Activated CD4-positive, CD25-positive, alpha-beta regulatory T cell (primary cell): ENCODE measurements at places on chromosomes 7 and 10.
A peak's percentile ranks its signal among the peaks of the same experiment; 100 is the strongest.

- no peak for DNase-seq
These were observed 543.2 kb downstream of the PTPRN2 start for GRCh38 chr7:158044482-158044823.

- DNase-seq = no peak
These were observed 967 bp downstream of the ADARB2 start for GRCh38 chr10:1736144-1736971.

- no peak for DNase-seq
These were observed 56.9 kb upstream of the PPP1R3C start for GRCh38 chr10:91689731-91690168.

GRCh38 chr7:138001529-138002095, at the start of gene CREB3L2:
CREB3L2 (minus strand) TSS chr7:138002086; CDS start chr7:138001705, 381 bp downstream.
- DNase-seq = peak; percentile 40

- peak; percentile 20 for DNase-seq
These were observed 59.1 kb downstream of the STK32C start for GRCh38 chr10:132248455-132249225.

DNA sequence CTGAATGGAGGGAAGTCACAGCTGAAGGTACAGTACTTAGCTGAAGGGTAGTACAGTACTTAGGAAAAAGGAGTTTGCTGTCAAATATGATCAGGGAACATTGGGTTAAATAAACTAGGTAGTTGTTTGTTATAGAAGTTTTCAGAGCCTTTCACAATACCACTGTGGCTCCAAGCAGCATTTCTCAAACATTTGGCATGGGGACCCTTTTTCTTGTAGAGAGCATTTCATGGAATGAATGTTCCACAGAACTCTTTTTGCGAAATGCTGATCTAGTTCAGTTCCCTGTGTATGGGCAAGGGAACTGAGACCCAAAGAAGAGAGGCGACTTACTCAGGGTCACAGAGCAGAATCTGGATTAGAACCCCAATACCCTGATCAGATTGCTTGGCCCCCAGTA, 31.5 kb upstream of the DDX50 start:
- no peak for DNase-seq

- no peak for DNase-seq
These were observed 97.9 kb downstream of the PTEN start for GRCh38 chr10:87961314-87961713.

- no peak for DNase-seq
These were observed 269.1 kb downstream of the GATA3 start for GRCh38 chr10:8323428-8324054.

DNA sequence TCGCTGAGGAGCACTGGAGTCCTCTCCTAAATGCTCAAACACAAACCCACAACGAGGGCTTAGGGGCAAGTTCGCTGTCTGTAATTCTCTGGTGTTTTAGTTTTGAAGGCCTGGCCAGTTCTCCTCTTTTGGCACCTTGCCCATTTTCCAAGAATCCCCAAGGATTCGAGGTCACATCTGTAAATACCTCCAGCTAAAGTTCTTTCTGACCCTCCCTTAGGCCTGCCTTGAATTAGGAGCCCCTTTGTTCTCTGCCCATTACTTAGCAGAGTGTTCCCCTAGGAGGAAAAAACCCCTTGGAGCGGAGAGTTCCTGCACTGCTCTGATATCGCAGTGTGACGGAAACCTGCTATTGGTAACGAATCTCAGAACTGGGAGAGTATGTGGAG, 743 bp upstream of the PYROXD2 start:
- no peak for DNase-seq

- no peak for DNase-seq
These were observed 15.9 kb downstream of the FAM53B start for GRCh38 chr10:124728071-124728829.

- no peak for DNase-seq
These were observed 132.3 kb upstream of the PLXDC2 start for GRCh38 chr10:19683960-19684359.

DNA sequence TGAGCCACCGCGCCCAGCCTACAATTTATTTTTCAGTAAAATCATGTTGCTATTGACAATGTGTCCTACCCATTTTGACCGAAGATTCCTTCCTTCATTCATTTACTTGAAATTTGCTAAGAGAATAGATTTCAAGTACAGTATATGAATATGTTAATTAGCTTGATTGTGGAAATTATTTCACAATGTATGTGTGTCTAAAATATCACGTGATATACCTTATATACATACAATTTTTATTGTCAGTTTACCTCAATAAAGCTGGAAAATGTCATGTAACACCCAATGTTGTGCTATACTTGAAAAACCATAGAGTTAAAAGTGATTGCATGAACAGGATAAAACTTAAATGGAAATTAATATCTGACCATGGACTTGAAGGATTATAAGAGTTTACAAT, 521.7 kb upstream of the ANKRD30A start:
- DNase-seq = no peak

DNA sequence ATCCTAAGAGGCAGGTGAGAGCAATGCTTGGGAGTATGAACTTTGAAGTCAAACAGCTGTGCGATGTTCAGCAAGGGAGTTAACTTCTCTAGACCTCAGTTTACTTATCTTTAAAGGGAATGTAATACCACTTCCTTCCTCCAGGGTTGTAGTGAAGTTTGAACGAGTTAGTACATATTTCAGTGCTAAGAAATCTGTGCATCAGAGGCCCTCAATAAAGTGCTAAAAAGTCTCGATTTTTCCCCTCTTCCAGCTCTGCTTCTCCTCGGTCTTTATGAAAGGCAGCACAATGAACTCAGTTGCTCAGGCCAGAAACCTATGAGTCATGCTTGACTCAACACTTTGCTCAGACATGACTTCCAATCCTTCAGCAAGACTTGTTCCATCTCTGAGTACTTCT, 418.9 kb downstream of the MDFIC start:
- no peak for DNase-seq

- no peak for DNase-seq
These were observed 143.2 kb upstream of the MGMT start for GRCh38 chr10:129323879-129324278.

GRCh38 chr10:125989791-125990190, 93.4 kb downstream of the FANK1 start:
- no peak for DNase-seq

DNA sequence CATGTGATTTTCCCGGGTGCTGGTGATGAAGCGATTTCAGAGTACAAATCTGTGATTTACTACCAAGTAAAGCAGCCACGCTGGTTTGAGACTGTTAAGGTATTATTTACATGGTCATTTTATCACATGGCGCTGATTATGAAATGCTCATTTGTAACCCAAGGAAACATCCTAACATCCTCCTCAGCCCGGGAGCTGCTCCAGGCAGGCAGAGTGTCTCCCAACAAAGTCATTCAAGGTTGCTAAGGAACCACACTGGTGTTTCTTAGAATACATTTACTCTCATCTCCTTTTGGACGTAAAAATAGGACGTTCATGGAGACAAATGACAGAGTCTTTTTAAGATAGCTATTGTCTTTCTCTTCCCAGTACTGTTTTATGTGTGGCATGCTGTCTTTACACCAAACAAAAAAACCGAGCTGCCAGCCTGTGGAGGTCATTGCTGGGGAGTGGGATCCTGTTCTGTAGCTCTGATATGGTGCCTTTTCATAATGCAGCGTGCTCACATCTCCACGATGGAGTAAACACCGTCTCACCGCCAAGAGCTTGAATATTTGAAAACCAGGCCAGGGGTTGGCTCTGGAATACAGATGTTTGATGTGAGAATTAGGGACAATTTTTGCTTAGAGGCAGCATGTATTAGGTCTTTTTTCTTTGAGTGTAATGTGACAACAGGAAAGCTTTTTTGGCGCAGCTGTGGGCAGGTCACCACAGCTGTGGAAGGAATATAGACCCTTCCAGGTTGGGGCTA, 119.6 kb downstream of the DOCK1 start:
- no peak for DNase-seq

GRCh38 chr7:129990403-129991192, 37.8 kb upstream of the UBE2H start:
- DNase-seq = no peak

DNA sequence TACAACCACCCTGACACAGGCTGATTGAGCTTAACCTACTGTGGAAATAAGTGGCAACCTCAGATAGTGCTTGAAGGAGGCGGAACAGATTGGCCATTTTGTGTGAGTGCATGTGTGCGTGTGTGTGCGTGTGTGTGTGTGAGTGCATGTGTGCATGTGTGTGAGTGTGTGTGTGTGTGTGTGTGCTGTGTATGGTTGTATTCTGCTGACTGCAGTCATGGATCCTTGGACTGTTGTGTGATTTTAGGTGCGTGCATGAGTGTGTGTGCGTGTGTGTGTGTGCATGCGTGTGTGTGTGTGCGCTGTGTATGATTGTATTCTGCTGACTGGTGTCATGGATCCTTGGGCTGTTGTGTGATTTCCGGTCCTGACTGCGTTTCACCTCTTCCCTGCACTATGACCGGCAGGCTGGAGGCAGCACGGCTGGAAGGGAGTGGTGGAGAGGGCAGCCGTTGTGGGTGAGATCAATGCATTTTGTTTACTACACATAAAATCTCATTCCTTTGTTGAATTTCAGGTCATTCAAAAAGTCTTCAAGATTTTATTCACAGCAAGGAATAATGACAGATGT, 6.3 kb downstream of the IQCE start:
- no peak for DNase-seq

GRCh38 chr7:155871211-155871610, 58.9 kb upstream of the SHH start:
- DNase-seq = no peak

GRCh38 chr7:127652333-127653248, 597 bp downstream of the SND1 start:
- no peak for DNase-seq

GRCh38 chr7:158378978-158379377, 208.6 kb downstream of the PTPRN2 start:
- no peak for DNase-seq

DNA sequence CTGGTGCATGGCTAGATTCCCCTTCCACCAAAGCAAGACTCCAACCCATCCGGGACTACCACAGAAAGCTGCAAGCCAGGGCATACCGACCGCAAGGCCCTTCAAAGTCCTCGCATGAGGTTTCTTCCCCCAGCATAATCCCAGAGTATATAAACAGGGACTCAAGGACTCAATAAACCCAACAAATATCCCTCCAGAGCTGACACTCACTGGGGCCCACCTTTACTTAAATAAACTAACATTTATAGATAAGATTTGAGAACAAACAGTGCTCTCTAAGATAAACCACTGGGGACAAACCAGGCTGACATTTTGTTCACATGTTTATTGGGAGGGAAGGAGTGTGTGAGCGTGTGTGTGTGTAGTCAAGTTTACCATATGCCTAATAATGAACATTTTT, 138.2 kb downstream of the ADAM12 start:
- DNase-seq = no peak

DNA sequence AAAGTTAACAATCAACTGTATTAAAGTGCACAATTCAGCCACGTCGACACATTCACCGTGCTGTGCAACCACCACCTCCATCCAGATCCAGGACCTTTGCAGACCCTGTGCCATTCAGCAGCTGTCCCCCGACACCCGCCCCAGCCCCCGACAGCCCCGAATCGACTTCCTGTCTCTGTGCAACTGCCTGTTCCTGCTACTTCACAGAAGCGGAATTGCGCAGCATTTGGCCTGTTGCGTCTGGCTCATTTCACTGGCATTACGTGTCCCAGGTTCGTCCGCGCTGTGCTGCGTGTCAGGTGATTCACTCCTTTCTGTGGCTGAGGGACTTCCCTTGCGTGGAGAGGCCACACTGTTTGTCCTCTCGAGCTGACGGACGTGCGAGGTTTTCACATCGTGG, 33.2 kb upstream of the DNAAF5 start:
- no peak for DNase-seq

DNA sequence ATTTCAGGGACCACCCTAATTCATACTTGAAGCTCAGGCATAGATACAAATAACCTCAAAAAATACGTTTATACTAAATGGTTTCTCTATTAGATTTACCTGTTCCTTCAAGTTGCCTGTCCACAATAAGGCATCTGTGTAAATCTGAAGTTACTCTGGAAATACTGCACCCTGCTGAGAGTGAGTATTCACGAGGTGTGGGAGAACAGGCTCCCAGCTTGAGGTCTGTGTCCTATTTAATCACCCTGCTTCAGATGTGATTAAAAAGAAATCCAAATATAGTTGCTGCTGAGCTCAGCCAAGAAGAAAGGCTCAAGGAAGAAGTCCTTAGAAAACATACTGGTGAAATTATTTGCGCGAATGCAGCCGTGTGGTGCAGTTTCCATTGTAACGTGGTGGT, 136.8 kb downstream of the KLF6 start:
- no peak for DNase-seq

DNA sequence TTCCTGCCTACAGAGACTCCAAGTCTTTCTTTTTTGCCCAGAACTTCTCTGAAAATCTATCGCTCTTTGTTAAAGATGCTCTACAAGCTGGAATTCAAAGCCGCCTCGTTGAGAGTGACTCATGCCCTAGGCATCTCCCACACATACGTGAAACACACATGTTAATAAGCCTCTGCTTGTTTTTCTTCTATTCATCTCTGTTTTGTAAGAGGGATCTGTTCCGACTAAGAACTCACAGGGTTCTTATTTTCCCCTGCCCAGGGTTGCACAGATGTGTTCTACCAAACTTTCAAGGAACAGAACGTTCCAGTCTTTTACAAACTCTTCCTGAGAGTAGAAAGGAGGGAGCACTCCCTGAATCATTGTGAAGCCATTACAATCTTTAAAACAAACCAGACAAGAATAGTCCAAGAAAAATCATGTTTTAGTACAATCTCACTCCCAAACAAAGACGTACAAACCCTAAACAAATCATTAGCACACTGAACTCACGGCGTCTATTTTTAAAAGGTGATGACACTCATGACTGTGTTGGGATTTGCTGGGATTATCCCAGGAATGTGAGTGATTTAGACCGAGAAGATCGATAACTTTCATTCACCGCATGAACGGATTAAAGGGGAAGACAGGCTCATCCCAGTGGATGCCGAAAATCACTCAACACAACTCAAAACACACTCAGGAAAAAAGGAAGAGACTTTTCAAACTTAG, 55.3 kb upstream of the INPP5A start:
- no peak for DNase-seq

GRCh38 chr7:29075606-29076005, 70.7 kb downstream of the CPVL start:
- DNase-seq = no peak
